ENCODE measurements at places on chromosomes 2 and 18. TPM values are rescaled to one million over a fixed set of nuclear protein-coding genes. Genes with fewer than 3 reads are reported as not detected.
A peak's percentile ranks its signal among the peaks of the same experiment; 100 is the strongest.

DNA sequence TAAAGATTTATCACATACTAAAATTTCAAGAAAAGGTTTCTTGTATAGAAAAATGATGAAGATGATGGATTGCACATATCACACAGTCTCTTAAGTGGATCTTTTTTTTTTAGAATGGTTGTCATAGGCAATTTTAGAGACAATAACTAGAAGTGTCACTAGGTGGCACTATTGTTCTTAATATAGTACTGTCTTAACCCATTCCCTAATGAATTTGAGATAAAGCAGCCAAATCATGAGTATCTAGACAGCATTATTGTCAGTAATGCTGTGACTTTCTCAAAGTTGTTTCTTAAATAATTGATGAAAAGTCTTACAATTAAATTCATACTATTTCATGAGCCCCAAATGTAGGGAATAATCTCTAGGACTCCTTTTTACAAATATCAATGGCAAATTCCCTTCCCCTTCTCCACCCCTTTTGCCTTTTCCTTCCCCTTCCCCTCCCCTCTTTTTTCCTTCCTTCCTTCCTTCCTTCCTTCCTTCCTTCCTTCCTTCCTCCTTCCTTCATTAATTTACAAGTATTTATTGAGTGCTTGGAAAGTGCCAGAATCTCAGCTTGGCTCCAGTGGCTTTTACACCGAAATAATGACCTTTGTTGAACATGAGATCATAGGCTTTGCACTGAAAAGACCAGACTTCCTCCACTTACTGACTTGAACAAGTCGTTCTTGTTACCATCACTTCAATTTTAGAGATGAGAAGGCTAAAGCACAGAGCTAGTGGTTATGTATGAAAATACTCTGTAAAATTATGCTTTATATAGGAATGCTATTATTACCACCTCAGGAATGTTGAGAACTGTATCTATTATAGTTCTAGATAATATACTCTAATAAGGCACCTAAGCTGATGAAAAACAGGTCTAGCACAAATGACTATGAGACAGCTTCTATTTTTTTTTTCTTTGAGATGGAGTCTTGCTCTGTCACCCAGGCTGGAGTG is 19.8 kb downstream of the MYL12B start:
- DNase-seq = peak; percentile 69

ABCB11 gene
- total RNA-seq = 0.79 TPM

IMPA2 gene
- total RNA-seq = 61.0 TPM

DNA sequence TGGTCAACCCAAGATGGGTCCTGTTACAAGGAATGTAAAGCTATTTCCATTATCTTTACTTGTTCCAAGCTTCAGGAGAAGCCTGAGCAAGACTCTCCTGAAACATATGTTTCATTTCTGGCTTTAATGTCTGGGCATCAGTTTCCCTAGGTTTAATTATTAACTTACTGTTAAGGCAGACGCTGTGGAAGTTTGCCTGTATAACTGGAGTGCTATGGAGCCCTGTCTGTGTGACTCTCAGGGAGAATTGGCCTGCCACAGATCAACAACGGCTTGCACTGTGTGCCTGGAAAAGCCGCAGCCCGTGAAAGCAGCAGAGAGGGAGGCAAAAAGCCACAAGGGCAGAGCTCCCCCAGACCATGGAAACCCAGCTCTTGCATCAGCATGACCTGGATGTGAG is 22.1 kb upstream of the LONRF2 start:
- no peak for DNase-seq

DNA sequence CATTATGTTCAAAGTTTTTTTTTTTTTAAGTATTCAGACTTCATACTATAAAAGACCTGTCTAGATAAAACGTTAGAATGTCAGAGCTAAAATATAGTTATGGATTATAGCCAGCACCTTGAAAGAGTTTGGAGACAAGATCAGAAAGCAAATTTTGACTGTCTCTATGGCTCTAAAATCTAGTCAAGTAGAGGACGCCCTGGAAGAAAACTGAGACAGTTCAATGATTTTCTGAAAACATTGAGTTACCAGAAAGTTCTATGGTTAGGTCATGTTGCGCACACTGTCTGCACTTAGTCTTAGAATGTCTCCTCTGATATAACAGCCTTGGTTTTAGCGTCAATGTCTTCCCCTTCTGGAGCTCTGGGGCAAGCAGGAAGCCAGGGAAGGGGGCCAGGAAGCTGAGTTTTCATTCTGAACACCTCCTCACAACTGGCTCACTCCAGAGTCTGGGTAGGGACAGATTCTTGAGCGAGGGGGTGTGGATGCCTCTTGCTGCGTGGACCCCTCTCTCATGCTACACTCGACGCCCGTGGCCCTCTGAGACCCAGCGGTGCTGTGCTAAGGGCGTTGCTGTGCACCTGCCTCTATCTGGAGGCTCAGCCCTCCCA is 99.5 kb downstream of the RNF144A start:
- peak; percentile 29 for DNase-seq

DNA sequence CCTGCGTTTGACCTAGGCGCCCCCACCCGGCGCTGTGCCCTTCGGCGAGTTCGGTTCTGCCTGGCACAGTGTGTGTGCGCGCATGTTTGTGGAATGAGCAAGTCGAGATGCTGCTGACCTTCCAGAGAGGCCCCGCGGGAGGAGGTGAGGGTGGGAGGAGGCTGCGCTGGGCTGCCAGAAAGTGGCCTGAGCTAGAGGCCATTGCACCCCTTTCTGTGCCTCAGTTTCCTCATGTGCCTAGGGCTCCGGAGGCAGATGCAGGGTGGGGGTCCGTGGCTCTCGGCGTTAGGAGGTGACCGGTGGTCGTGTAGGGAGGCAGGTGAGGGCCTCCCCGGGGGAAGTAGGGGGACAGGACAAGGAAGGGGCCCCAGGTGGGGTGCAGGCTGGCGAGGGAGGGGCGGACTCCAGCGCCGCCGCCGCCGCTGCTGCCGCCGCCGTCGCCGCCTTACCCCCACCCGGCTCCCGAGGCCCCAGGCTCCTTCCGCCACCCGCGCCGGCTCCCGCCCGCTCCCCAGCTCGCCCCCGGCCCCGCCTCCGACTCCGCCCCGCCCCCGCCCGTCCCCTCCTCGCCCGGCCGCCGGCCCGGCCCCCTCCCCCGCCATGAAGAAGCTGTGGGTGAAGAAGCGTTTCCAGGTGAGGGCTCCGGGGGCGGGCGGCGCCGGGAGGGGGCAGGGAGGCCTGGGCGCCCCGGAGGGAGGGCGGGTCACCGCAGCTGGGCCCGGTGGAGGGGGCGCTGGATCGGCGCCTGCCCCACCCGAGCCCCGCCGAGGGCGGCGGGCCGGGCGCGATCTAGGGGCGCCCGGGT is 7.0 kb downstream of the SPEG start:
- DNase-seq = no peak

GRCh38 chr2:75480971-75481836 is 79.5 kb downstream of the EVA1A start:
- peak; percentile 36 for DNase-seq

Measured in skin of body (tissue), 3 donors.